ENCODE measurements at places on chromosomes 5 and 9.

DNA sequence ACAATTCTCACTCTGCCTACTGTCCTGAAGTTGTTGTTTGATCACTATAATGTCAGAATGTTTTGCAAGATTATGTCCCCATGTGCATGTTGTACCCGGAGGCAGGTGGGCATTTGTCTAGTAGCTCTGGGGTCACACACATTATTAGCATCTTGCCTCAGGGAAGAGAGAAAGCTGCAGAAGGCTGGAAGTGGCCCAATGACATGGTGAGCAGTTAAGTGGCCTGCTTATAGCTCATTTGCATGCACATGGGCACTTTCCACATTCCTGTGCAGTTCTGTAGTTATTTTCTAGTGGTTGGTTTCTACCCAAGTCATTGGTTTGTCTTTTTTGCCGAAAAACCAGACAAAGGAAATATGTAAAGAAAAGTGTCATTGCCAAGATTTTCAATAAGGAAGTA is 80.9 kb downstream of the MAP1B start:
- DNase-seq: no peak

DNA sequence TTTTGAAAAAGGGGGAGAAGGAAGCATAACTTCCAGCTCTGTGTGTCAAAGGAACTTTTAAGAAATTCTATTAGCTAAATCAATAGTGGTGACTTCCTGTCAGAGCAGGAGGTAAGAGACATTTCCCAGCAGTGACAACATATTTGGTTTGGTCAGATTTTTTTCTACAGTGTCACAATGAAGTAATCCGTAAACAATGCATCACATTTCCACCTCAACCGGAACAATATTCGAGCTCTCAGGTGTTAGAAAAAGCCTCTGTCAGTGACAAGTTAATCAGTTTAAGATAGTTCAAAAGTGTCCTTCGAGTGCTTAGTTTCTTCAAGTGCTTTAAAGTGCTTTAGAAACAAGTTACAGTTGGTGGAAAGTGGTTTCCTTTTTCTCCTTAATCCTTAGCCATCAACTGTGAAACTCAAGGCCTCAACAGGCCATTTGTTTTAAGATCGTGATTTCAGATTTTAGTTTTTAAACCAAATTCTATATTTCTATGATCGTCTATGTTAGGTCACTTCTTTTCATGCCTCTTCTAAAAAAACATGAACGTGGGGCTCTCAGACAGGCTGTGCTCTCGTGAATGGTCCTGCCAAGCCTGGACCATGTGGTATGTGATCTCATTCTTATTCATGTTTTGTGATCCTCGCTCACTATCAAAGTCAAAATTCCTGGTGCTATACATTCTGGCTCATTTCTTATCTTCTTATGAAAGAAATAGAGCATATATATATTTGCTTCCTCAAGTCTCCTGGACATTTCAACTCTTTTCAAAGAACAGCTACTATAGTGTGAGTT is 181.9 kb upstream of the HMHB1 start:
- no peak for DNase-seq

DNA sequence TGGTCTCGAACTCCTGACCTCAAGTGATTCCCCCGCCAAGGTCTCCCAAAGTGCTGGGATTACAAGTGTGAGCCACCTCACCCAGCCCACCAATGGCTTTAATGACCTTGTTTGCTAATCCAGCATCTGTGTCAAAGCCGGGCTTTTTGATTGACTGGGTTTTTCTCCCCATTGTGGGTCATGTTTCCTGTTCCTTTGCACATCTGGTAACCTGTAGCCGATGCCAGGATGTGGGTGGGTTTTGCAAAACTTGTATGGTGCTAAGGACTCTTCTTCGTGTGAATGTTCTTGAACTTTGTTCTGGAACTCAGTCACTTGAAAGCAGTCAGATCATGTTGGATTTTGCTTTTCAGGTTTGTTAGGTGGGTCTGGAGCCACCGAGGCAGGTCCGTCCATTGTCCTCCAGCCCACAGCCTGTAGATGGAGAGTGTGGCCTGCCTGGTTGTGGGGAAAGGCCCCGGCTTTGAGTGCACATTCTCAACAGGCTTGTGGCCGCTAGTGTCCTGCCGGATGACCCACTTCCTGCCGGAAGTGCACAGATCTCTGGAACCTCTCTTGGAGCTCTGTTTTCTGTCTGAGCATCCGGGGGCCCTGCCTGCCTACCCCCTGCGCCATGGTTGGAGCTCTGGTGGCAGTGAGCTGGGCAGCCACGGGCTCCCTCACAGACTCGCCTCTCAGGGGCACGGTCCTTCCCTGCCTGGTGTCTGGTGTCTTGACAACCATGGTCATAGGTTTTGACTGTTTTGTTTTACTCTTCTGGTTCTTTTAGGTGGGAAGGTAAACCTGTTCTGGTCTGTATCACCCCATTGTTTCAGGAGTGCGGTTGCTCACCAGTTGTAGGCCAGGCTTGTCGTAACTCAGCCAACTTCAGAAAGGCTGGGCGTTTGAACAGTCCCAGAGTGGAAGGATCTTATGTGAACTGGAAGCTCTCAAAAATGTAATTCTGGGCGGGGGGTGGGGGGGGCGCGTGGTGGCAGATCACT is 69.6 kb upstream of the CACNA1B start:
- no peak for DNase-seq

- no peak for DNase-seq
These were observed 32.7 kb downstream of the FBXO10 start for GRCh38 chr9:37543468-37543867.

DNA sequence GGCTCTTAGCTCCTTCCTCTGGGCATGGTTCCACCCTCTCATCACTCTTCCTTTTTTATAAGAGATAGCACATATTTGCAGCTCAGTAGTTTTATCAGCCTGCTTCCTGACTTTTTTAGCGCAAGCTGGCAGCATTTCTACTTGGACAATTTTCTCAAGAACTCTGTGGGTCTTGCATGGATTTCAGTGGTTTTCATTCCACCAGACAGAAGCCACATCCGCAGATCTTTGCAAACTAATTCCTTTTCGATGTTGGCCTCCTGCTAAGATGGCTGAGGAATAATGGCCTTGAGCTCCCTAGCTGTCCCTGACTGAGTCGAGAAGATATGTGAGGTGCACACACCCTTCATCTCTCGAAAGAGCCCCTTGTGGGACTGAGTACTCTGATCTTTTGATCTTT is 49.5 kb downstream of the GALNT12 start:
- no peak for DNase-seq

DNA sequence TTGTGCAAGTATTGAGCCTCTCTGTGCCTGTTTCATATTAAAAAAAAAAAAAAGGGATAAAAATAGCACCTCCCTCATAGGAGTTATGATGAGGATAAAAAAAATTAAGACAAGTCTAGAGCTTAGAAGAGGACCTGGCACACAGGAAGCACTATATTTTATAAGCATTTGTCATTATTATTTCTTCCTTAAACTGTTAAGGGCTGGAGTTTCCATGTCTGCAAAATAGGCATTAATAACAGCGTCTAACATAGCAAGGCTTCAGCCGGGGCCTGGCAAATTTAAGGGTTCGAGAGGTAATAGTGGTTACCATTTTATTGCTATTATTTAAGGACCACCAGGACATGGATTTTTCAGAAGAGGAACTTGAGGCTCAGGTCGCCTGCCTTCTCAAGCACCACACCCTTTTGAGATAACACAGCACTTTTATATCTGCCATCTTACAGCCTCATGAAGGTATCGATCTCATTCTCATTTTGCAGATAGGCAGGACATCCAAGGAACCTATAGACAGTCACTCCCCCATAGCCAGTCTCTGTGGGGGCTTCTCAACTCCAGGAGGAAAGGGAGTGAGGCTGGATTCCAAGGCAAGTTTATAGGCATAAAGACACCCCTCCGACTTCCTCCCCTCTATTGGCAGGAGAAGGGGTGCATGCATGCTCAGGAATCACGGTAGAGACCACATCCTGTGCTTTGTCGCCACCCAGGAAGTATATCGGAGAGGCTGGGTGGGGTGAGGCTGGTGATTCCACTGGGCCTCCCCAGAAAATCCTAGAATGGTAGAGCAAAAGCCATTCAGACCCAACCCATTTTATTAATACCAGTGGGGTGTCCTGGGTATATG is 2.4 kb downstream of the ANXA6 start:
- DNase-seq: peak; percentile 72

DNA sequence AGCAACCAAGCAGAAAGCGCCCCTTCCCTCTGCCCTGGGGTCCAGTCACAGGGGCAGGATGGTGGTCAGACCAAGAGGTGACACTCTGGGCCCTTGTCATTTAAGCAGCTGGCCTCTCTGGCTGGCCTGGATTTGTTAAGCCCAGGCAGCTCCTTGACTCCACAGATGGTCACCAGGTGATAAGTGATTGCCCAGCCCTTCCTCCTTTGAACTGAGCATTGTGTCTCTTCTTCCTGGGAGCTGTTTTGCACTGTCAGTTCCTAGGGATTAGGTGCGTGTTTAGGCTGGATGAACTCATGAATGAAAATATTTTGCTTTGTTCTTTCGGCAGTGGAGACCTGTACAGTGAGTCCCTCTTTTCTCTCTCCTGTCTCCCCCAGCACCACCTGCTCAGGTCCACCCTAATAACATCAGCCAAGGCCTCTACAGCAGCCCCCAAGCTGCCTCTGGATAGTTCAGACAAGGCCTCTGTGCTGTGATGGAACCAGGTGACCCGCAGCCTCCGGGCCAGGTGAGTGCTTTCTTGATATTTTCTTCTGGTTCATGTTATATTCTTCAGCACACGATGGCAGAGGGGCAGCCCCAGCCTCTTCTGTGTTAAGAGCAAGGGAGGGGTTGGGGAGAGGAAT is 139.7 kb upstream of the PITX1 start:
- no peak for DNase-seq

GRCh38 chr5:154756009-154756867 is 1.1 kb downstream of the LARP1 start:
- DNase-seq: peak; percentile 15

Measured in CD4-positive, alpha-beta T cell treated with Interleukin-6 at 100 ng/mL for 8 hours (primary cell).